Suppressor macrophage treated with lipopolysaccharide for 1 hour (primary cell): ENCODE measurements at places on chromosomes 7 and 10.

- no peak for DNase-seq
Measured at GRCh38 chr7:141328290-141328689, 222.9 kb upstream of the AGK start.

DNA sequence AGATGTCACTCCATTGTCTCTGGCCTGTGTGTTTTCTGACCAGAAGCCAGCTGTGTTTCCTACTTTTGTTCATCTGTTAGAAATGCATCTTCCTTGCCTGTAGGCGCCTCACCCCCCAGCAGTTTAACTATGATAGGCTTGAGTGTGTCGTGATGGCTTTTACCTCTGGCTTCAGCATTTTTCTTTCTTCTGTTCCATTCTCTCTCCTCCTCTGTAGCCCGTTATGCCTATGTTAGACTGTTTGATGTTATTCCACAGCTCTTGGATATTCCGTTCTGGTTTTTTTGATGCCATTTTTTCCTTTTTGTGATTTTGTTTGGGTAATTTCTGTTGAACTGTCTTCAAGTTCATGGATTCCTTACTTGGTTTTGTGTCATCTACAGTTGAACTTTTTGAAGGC lies 17.9 kb downstream of the MMP21 start:
- no peak for DNase-seq

- no peak for DNase-seq
Measured at GRCh38 chr10:42722575-42722974, 60.0 kb upstream of the BMS1 start.

DNA sequence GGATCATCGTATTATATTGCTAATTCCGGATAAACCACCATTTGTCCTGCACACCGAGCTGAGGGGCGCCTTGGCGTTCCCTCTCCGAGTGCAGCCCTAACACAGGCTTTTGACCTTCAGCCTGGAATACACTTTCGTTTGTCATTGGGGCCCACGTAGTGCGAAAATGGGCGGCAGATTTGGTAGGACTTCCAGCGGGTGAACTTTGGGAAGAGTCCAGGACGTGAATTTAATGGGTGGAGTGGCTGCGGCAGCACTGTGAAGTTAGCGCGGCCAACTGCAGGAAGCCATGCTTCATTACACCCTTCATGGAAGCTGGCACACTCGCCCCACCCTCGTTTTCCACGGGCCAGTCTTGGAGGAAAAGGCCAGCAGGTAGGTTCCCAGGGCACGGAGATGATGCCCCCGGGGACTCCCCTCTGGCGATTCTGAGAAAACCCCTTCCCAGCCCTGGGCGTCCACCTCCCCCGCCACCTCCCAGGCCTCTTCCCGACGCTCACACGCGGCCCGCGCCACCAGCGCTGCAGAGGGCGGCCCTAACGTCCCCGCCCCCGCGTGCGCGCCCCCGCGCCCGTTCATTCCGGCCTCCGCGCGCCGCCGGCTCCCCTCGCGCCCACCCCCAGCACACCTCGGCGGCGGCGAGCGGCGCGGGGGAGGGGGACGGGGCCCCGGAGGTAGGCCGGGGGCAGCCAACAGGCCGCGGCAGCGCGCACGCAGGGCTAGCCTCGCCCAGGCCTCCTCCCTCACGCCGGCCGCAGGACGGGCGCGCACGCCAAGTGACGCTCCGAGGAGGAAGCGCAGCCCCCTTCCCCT lies at the start of gene MLLT10:
TSS of gene MLLT10 (plus strand) at position 766 of the 813 bp plus-strand sequence. CDS start 413 bp downstream, outside the sequence.
- DNase-seq, result peak; percentile 89

DNA sequence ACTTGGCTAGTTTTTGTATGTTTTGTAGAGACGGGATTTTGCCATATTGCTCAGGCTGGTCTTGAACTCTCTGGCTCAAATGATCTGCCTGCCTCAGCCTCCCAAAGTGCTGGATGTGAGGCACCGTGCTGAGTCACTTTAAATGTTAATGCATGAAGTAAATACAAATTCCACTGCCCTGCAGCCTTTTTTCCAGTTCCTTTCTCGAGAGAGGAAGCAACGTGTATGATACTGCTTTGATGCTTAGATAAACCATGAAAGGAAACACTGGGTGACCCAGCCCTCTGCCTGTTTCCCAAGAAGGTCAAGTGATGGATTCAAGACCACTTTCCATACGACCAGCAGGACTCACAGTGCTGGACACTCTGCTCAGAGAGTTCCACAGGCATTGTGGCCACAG lies 11.3 kb upstream of the MRPS24 start:
- DNase-seq, result peak; percentile 33

DNA sequence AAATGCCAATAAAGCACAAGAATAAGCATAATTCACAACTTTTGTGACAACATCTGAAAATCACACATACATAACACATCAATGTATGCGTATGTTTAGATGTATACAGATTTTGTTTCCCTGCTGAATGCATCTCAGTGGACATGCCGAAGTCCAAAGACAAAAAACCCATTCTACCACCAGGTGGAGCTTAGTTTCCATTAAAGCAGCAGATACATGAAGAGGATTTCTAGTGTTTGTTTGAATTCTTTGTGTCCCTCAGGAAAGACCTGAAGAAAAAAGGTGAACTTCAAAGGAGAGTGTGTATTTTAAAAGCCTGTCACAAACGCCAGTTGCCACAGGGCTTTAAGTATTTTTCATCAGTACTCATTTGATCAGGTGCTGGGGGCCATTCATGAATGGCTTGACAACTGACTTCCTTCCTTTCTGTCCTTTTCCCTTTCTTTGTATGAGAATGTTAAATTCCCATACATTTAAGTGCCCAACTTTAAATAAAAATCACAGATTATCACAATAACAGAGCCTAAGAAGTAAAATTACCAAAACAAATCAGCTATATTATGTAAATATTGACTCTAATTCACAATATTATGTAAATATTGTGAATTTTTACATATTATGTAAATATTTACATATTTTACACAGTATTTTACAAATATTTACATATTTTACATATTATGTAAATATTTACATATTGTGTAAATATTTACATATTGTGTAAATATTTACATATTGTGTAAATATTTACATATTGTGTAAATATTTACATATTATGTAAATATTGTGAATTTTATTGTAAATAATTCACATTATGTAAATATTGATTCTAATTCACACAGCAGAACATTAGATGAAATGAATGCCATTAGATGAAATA lies 343.0 kb downstream of the CRPPA start:
- peak; percentile 71 for DNase-seq

DNA sequence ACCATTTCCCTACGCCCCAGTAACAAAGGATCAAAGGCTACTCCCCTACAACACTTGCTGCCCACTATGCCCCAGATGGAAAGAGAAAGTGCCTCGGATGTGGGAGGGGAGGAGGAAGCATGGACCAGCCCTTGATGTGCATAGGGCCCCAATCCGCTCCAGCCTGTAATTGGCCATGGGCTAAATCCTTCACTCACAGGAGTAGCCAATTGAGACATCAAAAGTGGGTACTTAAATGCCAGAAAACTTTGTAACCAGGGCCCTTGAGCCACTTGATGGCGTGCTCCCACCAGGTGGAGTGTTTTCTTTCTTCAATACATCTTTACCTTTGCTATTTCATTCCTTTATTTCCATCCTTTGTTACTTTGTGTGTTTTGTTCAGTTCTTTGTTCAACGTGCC lies 500.5 kb upstream of the LRRN3 start:
- no peak for DNase-seq

DNA sequence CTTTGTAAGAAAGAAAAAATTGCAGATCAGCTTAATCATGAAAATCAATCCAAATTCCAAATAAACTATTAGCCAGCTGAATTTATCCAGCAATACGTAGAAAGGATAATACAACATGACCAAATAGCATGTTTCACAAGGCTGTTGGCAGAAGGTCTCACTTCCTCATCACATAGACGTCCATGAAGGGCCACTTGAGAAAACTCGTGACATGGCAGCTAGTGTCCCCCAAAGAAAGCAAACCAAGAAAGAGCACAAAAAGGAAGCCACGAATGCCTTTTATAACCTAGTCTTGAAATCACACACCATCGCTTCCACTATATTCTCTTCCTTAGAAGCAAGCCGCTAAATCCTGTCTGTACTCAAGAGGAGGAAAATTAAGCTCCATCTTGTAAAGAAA lies 105.6 kb upstream of the NRBF2 start:
- peak; percentile 40 for DNase-seq

GRCh38 chr7:45196374-45196773 lies 38.8 kb downstream of the RAMP3 start:
- peak; percentile 13 for DNase-seq

DNA sequence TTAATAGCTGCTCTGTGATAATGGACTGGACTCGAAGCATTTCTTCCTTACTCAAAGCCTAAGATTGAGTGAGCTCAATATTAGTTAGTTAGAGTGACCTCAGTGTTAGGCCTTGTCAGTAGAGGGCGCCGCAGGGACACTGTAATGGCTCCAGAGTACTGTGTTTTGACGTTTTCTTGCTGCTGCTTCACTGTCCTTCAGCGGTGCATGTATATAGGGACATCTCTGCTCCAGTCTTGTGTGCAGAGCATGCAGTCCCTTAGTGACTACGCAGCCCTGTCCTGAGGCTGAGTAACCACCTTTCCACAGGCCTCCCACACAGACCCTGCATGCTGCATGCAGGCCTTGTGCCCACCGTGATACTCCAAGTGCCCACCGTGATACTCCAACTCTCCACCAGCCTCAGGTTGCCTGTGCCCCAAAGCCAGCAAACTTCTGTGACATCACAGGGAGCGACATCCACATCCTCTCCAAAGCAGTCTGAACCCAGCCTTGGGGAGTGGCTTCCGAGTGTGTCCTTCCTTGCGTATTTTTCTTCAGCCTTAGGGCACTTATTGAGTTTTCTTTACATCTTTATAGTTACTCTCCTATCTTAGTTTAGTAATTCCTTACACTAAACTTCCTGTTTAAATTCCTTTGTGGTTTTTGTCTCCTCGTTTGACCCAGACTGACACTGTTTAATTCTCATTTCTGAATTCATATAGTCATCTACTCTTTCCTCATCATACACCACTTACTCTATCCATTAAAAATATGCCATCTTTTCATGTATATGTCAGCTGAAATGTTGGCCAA lies 118.2 kb downstream of the JAZF1 start:
- peak; percentile 77 for DNase-seq
